ENCODE measurements at places on chromosomes 1 and 21.

DNA sequence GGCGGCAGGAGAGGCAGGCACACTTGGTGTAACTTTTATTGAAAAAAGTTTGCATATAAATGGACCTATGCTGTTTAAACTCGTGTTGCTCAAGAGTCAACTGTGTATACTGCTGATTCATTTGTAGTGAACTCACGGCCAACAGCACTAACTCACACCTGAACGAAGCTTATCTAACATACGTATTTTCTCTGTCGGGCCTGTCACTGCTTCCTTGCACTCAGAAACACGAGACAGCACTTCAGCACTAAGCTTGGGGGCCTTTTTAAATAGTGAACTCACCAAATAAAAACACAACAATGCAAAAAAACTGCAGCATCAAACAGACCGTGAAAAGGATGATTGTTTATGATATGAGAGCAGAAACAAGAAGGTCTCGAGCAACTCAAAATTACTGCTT, 58.9 kb upstream of the NEK2 start:
- DNase-seq: no peak

DNA sequence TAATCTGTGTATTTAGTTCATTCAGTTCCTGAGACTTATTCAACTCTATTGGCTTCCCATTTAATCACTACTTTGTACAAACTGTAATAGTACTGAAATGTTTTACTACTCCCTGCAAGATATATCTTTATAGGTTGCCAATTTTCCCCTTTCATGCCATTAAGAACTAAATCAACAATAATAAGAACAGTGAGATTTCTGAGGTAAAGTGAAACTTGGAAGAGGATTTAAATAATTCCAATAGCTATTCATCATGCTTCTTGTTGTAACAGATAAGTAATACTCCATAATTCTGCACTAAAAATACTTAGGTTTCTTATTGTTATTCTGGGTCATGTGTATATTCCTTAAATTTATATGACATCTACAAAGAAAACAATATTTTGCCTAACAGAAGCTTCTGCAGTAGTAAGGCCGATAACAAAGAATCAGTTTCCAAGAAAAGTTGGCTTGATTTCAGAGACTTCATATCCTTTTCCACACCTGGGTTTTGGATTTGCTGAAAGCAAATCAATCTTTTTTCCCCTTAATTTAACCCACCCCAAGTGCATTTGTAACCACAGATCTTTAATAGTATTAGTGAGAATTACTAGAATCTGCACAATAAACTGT, 258.3 kb downstream of the FAF1 start:
- DNase-seq: no peak

GRCh38 chr1:185398599-185398998, 81.6 kb upstream of the IVNS1ABP start:
- no peak for DNase-seq

GRCh38 chr1:23149114-23149513, 19.5 kb downstream of the LUZP1 start:
- no peak for DNase-seq

DNA sequence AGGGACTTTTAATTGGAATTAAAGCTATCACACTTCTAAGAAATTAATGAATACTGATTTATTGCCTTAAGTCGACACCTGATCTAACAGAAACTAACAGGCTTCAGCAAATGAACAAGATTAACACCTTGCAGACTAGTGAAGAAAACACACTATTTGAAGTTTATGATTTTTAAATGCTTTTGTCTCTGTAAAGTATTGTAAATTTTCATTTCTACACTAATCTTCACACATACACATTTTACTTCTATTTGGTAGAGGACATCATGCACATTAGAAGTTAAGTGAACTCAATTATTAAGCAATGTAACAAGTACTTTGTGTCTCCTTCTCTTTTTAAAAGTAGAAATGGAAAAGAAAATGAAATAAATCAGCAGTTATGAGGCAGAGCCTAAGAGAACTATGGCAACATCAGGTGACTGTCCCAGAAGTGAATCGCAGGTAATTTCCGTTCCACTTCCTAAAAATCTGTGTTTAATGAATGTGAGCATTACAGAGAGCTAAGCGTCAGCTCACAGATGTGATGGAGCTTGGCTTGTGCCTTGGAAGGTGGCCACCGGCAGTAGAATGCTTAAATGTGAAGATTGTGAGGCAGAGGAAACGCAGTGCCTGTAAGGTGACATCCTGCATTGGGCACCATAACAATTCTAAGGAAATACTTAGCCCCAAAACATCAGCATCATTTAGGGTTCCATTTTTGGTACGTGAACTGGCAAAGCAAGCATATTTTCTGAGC, 1.2 kb downstream of the PRMT2 start:
- DNase-seq: peak; percentile 34

DNA sequence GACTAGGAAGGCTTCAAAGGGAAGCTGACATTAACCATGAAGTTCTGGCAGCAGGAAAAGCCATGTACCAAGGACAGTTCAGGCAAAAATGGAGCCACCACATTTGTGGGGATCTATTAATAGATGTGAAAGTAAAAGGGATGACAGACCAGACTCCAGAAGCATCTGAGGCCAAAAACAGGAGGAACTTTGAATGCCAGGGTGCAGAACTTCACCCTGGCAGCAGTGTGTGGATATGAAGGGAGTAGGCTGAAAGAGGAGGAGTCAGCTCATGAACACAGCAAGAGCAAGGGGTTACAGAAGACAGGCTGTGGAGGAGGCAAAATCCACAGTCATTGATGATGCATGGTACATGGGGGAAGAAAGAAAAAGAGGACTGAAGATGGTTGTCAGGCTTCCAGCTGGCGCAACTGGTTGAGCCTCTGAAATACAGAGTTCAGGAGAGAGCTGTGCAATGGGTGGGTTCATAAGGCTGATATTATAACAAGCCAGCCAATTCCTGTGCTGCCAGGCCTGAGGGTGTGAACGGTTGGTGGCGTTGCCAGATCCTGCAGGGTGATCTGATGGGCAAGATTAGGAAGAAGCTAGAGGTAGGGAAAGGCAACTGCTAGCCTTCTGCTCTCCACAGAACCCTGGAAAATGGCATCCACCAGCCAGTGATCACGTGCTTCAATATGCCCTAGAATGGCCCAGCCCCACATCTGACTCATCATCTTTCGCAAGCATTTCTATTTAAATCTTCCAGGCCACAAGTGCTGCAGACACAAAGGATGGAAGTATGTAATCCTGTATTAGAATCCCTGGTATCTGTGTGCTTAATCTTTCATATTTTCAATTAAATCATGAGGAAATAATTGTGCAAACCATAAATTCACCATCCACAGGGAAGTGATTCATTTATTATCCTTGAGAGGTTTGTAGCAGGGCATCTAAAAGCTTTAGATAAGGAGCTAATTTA, 81.9 kb downstream of the SLC25A24 start:
- no peak for DNase-seq

GRCh38 chr1:95221306-95221705, 12.7 kb upstream of the RWDD3 start:
- DNase-seq: no peak

DNA sequence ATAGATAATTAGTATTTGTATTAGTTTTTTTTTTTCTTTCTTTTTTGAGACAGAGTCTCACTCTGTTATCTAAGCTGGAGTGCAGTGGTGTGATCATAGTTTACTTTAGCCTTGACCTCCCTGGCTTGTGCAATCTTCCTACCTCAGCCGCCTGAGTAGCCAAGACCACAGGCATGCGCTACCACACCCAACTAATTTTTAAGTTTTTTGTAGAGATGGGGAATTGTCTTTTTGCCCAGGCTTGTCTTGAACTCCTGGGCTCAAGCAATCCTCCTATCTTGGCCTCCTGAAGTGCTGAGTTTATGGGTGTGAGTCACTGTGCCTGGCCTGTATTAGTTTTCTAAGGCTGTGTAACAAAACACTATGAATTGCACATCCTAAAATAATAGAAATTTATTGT, 58.3 kb downstream of the MSH4 start:
- no peak for DNase-seq

DNA sequence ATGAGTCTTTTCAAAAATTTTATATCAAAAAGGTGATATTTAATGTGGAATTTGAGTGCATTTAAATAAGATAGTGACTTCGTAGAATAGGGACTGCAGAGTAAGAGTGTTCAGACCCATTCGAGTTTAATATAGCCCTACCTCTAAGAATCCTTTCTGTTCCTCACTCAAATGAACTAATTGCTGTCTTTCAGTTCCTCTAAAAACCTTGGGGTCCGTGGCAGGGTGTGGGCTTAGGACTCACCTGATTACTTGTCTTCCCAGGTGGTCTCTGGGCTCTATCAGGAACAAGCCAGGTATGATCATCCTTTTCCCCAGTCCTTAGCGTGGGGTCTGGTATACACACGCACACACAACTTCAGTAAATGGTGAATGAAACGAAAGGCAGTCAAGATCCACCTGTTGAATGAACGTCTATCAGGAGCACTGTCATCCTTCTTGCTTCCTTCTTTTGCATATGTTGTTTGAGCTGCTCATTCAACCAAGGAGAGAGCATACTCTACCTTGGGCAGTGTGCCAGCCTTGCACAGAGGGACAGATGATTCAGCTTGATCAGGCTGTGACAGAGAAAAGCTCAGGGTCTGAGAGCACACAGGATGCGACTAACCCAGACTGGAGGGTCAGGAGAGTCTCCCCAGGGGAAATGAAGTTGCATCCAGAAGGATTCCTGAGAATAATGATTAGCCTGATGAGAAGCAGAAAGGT, 1.2 kb upstream of the RNF11 start:
- peak; percentile 33 for DNase-seq

- no peak for DNase-seq
Observed at GRCh38 chr1:196229546-196229945, 378.7 kb downstream of the KCNT2 start.

GRCh38 chr1:43272161-43272560, 2.4 kb downstream of the TMEM125 start:
- no peak for DNase-seq

DNA sequence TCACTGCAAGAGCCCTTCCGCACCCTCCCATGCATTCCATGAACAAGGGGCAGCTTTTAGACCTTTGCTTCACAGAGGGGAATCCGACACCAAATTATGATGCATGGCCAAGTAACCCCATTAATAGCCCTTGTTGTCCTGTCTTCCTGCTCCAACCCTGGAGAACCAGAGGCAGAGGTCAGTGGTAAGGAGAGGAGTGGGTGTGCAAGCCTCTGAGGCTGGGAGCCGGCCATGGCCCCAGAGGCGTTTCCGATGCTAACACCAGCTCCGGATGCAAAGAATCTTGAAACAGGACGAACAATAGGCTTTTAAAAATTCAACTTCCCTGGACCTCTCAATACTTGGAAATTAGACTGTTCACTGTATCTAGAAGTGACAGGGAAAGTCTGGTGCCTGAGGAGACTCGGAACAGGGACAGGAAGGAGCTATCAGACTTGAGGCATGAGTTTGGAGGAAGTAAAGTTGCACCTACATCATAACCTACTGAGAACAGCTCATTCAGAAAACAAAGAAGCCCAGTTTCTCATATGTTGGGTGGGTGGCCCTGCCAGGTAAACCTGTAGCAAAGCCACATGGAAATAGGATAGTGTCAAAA, 101.2 kb upstream of the ERG start:
- DNase-seq: no peak

- no peak for DNase-seq
Observed at GRCh38 chr21:46489800-46490199, 31.1 kb downstream of the DIP2A start.

DNA sequence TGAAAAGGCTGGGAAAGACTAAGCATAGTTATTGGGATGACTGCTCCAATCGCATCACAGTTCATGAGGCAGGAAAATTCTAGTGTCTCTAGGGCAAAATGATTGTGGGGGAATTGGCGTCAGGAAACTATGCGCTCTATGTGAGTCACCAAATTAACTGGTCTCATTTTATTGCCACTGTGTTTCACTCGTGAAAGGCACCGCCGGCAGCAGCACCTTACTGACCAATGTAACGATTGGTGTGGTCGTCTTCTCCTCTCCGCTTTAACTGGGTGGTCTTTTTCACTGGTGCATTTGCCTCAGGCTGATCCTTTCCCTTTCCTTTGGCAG, 83.5 kb downstream of the SPAG17 start:
- no peak for DNase-seq
